Bronchial epithelial cell (primary cell): ENCODE measurements at places on chromosomes 6 and 20.
A peak's percentile ranks its signal among the peaks of the same experiment; 100 is the strongest.

DNA sequence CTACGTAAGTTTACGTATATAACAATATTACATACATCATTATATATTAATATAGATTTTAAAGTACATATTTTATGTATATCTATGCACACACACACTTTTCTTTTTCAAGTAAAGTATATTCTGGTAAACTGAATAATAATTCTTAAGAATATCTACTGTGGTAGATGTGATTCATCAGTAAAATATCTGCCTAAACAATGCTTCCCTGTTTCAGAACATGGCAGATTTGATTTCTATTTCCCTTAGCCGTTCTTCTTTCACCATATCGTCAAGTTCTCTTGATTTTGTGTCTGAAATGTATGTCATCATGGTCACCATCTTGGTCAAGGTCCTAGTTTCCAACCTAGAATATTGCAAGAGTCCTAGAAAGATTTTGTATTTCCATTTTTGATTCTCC, 195.6 kb downstream of the HDGFL1 start:
- peak; percentile 53 for DNase-seq

GRCh38 chr6:134826889-134827737, 122.8 kb downstream of the ALDH8A1 start:
- DNase-seq, result peak; percentile 76

DNA sequence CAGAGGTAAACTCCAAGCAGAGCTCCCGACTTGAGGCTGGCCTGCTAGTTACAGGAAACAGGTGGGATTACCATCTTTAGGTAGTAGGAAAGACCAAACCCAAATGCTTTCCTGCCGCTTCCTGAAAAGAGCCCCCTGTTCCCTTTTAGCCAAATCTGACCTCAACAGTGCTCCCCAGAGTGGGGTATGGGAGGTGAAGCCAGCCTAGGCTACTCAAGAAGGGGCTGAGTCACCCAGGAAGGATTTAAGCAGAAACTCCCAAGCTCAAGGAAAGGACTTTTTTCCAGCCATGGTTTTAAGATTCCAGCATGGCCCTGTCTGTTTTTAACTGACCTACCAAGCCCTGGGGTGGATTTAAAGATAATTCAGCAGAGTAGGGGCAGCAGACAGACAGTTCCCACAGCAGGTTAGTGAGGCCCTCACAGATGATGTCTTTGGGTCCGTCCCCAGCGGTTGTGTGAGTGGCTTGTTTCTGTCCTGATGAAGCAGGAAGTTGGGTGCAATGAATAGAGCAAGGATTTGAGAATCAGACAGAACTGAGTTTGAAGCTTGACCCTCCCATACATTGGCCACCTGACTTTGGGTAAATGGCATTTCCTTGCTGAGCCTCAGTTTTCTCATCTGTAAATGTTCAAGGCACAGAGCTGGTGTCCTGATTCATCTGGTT, 76.9 kb upstream of the MAFB start:
- DNase-seq, result no peak

DNA sequence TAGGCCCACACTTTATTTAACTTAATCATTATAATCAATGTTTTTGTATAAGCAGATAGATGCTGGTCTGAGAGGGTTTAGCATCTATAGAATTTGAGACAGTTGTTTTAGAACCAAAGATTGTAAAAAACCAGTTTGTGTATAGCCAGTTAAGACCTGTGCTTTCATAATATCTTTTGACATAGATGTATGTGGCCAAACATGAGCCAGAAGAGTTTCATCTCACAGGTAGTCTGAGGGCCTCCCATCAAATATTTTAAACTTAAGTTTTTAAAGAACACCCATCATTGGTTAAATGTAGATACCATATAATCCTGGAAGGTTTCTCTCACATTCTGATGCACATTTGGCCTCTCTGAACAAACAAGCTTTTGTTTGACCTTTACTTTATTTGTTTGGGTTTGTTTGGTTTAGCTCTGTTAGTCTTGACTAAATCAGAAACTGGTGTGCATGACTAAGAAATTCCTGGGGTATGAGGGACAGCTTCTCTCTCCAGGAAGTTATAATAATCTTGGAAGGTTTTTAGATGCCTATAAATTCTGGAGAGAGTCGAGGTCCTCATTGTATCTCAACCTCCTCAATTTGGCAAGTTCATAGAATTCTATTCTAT, 58.0 kb upstream of the TMEM200A start:
- peak; percentile 65 for DNase-seq

DNA sequence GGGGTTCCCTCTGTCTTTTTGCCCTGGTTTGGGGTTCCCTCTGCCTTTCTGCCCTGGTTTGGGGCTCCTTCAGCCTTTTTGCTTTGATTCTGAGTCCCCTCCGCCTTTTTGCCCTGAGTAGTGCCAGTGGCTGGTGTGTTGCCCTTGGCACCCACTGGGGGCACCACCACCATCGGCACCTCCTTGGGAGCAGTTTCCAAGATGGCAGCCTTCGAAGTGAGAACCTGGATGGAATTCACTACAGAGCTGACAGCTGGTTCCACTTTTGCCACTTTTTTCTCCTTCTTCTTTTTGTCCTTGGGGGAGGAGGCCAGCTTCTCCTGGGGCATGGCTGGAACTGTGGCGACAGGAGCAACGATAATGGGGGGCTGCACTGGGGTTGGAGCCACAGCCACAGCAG, 22.2 kb downstream of the RRBP1 start:
- DNase-seq, result no peak

- no peak for DNase-seq
Observed at GRCh38 chr6:410555-411395, 19.2 kb downstream of the IRF4 start.

GRCh38 chr20:32457479-32457986, 99.4 kb downstream of the ASXL1 start:
- peak; percentile 22 for DNase-seq

DNA sequence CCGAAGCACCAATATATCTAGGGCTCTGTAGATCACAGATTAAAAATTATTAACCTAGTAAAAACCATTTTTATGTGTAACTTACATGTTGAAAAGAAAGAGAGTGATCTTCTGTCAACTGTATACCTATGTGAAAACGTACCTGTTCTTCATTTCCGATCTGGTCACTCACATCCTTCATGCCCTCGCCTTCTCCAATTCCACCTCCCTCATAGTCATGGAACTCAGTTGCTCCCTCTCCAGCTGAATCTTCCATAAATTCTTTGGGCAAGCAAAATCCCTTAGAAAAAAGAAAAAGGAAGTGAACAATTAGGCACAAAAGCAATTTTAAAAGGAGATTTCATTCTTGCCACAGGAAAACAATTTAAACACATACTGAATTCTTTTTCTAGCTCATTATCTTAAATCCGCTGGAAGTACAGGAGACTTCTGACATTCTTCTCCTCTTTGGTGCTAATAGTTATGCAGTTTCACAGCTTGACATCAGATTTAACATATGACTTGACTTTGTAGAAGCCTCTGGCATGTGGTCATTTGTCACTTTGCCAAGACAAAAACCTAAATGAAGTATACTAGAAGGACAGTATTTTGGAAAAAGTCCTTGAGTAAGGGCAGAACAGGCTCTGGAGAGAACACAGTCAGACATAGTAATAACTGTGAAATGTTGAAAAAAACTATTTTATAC, 29.5 kb upstream of the LYRM2 start:
- no peak for DNase-seq

DNA sequence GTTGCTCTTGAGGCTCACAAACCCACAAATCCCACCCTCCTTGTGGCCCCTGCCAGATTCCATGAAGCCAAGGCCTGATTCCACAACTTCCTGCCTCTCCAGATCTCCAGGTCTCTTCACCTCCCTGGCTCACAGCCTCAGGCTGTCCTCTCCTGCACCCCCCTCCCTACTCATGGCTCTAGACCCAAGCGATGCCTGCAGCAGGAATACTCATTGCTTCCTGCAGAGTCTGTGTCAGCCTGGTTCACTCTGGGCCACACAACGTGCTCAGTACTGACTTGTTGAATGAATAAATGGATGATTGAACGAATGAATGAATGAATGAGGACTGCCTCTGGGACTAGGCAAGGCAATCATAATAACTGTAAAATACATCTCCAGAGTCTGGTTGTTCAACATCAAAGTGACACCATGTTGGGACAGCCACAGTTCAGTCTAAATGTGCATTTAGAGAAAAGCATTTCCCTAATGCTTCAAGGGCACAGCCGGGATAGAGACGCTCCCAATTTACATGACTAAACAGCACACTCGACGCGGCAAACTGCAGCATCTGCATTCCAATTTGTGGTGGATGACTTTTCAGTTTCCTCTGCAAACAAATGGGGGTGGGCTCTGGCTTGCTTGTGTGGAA, 139.9 kb downstream of the GRM4 start:
- DNase-seq, result no peak

- no peak for DNase-seq
Observed at GRCh38 chr20:45012682-45013302, 46.5 kb downstream of the STK4 start.

DNA sequence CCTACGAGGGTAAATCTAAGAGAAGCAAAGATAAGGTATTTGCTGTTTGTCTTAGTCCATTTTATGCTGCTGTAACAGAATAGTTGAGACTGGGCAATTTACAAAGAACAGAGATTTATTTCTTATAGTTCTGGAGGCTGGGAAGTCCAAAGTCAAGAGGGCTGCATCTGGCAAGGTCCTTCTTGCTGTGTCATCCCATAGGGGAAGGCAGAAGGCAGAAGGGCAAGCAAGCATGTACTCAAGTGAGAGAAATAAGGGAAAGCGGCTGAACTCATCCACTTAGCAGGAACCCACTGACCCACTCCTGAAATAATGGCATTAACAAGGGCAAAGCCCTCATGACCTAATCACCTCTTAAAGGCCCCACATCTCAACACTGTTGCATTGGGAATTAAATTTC, 102.7 kb downstream of the AGPAT4 start:
- no peak for DNase-seq

DNA sequence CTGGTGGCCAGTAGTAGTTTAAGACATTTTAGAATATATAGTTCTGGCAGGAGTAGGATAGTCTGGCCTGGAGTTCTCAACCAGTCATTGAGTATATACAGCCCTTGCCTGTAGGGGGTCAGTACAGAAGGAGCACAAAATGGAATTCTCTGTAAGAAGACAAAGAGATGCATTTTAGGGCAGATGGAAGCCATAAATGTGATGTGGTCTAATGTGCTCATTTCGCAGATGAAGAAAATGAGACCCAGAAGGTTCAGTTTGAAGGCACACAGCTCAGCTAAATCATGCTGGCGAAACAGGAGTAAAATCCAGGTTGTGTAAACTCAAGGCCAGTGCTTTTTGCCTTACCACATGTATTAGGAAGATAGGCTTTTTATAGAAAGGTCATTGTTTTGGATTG, 29.6 kb downstream of the QKI start:
- no peak for DNase-seq

DNA sequence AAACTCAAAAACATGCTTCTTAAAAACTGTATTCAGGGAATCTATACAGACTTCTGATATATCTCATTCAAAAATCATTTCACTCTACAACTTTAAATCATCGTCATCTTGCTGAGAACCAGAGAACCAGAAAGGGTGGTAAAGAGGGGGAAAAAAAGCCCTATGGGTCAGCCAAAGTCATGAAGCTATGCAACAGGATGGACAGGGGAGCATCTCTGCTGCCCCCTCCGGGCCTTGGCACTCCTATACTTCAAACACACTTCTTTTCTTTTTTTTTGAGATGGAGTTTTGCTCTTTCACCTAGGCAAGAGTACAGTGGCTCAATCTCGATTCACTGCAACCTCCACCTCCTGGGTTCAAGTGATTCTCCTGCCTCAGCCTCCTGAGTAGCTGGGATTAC, 73.5 kb upstream of the NFATC2 start:
- DNase-seq, result no peak

- DNase-seq, result no peak
Observed at GRCh38 chr20:48970681-48971365, 49.3 kb downstream of the ARFGEF2 start.

GRCh38 chr20:14950633-14951032, 613.2 kb upstream of the FLRT3 start:
- no peak for DNase-seq

- no peak for DNase-seq
Observed at GRCh38 chr6:133337308-133337707, 96.2 kb downstream of the EYA4 start.

DNA sequence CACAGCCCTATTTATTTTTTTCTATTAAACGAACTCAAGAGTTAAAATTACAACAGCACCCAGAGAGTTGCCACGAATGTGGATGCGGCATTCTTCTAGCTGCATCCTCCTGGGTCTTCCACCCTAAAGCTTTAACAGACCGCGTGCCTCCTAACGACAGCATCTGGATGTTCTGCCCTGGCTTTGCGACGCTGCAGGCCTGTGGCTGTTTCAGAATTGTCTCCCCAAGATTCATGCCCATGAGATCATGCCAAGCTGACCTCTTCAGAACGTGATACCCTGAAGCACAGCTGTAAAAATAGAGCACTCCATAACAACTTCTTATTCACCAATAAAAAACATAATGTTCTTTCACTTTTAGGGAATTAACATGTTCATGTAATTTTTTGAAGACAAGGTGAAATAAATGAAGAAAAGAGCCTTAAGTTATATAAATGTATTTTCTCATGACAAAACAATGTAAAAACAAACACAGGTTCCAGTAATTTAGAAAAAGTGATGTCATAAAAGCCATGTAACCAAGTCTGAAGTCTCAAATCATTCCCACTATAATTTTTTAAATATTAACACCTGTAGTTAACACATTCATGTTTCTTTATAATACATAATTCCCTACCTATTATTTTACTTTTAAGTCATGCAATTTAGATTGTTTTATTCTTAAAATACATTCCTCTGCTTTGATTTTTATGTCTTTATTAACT, 26.5 kb downstream of the HIVEP2 start:
- DNase-seq, result no peak

- no peak for DNase-seq
Observed at GRCh38 chr20:35467339-35468224, 12.2 kb downstream of the CEP250 start.

DNA sequence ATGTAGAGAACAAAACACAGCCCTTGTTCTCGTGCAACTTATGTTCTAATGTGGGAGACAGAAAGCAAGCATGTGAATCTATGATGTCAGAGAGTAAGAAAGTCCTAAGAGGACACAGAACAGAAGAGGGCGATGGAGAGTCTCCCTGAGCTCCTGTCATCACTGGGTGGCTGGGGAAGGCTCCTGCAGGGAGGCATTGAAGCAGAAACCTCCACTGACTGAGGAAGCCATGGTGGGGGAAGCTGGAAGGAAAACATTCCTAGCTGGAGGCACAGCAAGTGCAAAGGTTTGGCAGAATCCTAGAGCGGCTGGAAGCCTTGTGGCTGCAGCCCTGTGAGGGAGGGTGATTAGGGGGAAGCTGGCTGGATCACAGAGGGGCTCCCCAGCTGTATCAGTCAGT, 248.0 kb downstream of the CDH26 start:
- peak; percentile 47 for DNase-seq

DNA sequence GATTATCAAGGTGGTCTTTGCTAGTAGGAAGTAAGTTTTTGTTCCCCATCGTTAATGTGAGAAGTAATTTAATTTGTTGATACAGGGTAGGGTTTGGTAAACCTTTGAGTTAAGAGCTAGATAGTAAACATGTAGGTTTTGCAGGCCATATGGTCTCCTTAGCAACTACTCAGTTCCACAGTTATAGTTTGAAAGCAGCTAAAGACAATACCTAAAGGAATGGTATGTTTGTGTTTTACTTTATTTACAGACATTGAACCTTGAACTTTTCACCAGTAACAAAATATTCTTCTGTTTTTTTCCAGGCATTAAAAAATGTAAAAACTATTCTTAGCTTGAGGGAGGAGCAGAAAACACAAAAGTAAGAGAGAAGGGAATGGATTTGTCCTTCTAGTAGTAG, 1.7 kb downstream of the CAP2 start:
- no peak for DNase-seq

GRCh38 chr6:30515106-30515505, 25.8 kb downstream of the HLA-E start:
- DNase-seq, result no peak
